NCI-H460 (cell line): ENCODE measurements at places on chromosomes 6 and 20.

GRCh38 chr6:169800668-169801395 is 49.4 kb downstream of the ERMARD start:
- DNase-seq: no peak

GRCh38 chr20:44142413-44142812 is 44.6 kb downstream of the JPH2 start:
- DNase-seq: no peak

GRCh38 chr6:155962276-155962675 is 506.6 kb upstream of the NOX3 start:
- DNase-seq: no peak

DNA sequence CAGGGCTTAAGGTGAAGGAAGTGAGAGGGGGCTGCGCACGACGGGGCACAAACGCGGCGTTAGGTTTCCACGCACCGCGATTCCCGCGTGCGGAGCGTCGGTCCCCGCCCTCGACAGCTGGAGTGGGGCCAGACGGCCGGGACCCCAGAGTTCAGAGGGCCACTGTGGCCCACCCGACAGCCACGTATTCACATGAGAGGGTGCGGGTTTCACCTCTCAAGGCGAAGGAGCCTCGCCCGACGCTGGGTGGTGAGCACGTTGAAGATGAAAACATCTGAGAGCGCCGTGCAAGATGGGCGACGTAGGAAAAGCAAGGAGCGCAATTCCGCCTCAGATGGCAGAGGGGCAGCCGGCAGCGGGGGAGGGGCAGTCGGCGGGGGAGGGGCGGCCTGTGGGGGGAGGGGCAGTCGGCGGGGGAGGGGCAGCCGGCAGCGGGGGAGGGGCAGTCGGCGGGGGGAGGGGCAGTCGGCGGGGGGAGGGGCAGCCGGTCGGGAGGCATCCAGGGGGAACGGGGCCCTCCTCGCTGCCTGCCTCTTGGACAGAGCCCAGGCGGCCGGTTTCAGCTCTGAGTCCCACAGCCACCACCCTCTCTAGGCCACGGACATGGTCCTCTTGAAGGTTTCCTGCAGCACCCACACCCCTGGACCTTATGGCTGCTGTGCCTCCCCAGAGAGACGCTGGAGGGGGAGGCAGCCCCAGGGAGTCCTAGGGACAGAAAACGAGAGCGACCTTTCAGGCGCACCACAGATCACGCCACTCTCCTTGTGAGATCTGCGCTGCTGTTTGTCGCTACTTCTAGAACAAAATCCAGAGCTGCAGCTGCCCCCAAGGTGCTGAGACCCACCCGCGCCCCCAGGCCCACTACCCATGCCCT is 113.7 kb downstream of the DLL1 start:
- no peak for DNase-seq

- DNase-seq: no peak
These were observed 228.0 kb downstream of the DLL1 start for GRCh38 chr6:170062915-170063241.

GRCh38 chr6:5869261-5869660 is 137.5 kb downstream of the NRN1 start:
- no peak for DNase-seq

- DNase-seq: no peak
These were observed 40.6 kb downstream of the CGA start for GRCh38 chr6:87054143-87054833.

DNA sequence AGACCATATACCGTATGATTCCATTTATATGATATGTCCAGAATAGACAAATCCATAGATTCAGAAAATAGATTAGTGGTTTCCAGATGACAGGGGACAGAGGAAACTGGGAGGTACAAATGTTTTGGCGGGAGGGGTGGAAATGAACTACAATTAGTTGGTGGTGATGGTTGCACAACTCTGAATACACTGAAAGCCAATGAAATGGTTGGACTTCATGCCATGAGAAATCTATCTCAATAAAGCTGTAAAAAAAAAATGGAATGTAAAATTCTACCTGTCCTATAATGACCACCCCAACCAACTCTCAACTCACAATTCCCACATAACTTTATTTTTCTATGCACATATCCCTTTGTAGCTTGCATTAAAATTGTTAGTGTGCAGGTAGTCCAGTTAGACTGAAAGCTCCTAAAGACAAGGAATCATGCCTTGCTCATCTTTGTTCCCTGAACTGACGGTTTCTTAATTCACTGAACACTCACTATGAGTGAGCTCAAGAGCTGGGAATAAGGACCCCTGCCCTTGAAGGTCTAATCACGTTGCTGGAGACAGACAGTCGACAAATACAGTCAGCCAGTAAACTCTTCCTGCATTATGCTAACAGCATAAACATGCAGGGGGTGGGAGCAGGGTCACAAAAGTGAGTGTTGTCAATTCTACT is 1.4 kb downstream of the DCDC2 start:
- DNase-seq: no peak

- no peak for DNase-seq
These were observed 261.0 kb downstream of the ARHGAP18 start for GRCh38 chr6:129448965-129449364.

GRCh38 chr20:33983371-33983770 is 10.3 kb upstream of the RALY start:
- no peak for DNase-seq

GRCh38 chr20:48898210-48898609 is 23.3 kb upstream of the ARFGEF2 start:
- DNase-seq: no peak

DNA sequence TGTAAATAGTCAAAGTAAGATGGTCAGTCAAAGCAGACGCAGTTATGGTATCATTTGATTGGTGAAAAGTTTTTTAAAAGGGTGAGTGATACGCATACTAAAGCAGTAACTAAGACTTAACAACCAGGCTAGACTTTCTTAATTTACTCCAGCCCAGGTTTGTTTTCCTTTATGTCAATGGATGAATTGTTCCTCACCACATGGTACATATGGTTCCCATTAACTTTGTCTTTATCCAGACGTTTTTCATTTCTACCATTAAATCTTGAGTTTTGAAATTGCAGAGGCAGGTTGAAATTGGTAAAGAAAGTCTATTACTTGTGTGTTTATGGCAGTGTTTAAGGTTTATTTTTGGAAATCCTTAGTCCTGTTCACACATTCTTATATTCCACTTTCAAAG is 98.5 kb upstream of the SCGN start:
- no peak for DNase-seq

DNA sequence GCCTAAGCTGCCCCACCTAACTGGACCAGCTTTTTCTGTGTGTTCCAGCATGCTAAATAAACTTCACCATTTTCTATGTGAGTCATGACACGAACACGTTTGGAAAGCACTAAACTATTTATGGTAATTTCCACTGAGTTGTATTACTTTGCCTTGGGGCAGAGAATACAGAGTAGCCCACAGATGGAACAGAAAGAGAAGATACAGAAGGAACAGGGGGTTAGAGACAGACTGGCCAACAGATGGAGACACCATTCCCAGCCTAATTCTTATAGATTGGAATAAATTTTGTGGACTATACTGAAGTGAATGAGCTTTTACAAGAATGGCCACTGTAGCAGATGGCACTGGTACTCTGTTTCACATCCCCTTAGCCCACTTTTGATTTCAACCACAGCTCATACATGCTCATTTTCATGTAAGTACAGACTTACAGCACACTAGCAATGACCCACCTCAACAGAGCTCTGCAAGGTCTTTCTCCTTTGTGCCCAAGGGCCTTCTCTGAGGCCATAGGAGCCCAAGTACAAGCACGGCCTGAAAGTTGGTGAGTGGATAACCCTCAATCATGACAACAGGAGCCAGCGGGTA is 13.1 kb upstream of the NT5DC1 start:
- DNase-seq: no peak

DNA sequence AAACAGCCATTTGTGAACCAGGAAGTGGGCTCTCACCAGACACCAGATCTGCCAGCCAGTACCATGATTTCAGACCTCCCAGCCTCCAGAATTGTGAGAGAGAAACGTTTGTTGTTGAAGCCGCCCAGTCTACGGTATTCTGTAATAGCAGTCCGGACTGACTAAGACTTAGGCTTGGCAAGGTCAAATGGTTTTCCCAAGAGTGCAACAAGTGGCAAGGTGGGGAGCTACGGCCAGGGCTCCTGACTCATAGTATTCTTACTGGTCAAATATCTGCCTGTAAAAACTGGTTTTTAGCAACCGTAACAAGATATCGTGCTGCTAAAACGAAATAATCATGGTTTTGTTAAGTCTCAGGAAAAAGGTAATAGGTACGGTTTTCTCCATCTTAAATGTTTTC is 37.8 kb downstream of the MCUR1 start:
- DNase-seq: no peak

DNA sequence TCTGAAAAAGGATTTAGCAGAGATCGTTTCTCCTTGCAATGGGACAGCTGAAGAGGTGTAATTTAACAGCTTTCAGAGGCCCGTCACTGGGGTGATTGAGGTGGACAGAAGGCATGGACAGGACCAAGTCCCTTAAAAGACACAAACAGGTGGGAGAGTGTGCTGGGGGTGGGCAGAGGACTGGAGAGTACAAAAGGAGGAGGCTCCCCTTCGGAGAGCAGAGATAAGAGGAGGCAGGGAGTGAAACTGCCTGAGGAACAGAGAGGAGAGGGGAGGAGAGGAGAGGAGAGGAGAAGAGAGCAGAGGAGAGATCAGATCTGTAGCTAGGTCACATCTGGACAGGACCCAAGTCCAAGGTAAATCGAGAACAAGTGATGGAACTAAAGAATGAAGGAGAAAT is 48.6 kb upstream of the PKHD1 start:
- DNase-seq: no peak

DNA sequence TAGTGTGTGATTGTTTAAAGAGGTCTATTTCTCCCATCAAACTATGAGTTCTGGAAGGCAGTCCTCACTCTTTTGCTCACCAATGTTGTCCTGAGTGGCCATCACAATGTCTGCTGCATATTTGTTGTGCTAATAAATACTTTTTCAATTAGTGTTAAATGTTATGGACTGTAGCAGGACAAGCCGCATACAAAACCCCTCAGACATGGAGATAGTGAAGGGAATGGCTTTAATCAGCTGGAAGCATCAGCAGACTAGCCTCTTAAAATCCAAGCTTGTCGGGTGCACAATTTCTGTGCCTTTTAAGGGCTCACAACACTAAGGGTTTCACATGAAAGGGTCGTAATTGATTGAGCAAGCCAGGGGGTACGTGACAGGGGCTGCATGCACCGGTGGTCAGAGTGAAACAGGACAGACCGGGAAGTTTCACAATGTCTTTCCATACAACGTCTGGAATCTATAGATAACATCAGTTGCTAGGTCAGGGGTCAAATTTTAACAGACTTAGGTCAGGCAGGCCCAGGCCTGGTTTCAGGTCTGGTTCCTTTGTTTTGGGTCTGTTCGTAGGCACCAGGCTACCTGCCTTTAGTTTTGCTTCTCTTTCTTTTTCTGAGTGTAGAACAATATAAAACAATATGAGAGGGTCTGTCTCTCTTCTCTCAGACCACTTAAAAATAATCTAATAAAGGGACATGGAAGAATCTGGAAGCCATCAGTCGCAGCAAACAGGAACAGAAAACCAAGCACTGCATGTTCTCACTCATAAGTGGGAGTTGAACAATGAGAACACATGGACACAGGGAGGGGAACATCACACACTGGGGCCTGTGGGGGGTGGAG is 327.6 kb upstream of the HTR1E start:
- DNase-seq: no peak

- no peak for DNase-seq
These were observed 37.5 kb downstream of the AIG1 start for GRCh38 chr6:143098054-143098671.

- DNase-seq: no peak
These were observed 5.9 kb downstream of the TMEM239 start for GRCh38 chr20:2822073-2822472.

DNA sequence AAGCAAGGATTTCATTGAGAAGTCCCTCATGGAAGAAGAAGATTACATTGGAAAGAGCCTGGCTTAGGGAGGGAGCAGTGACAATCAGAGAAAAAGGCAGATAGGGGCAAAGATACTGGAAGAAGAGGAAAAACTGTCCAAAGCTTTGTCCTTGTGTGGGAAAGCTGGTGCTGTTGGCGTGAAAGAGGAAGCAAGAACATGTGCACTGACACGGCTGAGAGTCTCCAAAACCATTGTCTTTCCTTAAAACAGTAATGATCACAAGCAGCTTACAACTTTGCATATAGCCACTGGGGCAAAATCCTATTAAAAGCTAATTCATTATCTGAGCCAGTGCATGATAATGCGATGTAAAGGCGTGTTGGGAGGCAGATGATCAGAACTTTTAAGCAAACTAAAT is 85.1 kb upstream of the ESR1 start:
- no peak for DNase-seq

DNA sequence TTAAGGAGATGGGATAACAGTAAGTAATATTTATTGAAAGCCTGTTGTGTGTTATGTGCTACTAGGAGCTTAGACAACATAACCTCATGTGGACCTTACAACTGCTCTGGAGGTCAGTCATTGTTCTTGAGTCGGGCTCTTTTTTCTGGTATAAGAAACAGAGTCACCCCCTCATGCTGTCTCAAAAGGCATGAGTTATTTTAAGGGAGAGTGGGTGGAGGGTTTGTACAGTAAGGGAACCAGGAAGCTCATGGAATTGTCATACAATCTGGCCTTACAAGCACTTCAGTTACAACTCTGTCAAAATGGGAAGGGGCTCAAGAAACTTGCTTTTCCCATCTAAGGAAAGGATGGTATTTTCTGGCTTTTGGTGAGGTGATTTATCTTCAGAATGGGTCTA is 16.5 kb upstream of the DSE start:
- DNase-seq: no peak

- DNase-seq: no peak
These were observed 425.3 kb downstream of the EPM2A start for GRCh38 chr6:145309842-145310535.

- DNase-seq: no peak
These were observed 19.8 kb downstream of the ABCF1 start for GRCh38 chr6:30591008-30591407.

DNA sequence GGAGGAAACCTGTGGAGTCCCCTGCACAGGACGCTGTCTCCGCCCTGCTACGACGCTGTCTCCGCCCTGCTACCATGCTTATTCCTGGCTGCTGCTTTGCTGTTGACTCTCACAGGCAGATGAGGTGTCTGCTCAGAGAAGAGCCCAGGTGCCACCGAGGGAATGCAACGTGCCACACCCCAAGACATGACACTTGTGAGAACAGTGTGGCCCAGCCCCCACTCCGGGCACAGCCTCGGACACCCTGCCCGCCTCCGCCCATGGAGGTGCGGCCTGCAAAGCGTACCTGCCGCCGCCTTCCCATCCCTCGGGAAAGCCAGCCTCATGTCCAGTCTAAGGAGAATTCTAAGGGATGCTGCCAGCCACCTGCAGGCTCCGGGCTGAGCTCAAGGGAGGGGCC is 15.6 kb upstream of the MRGBP start:
- DNase-seq: no peak

GRCh38 chr6:37850260-37850659 is 30.7 kb downstream of the ZFAND3 start:
- DNase-seq: no peak

- no peak for DNase-seq
These were observed 40.3 kb upstream of the ARMH2 start for GRCh38 chr6:24838994-24839393.

GRCh38 chr6:52077961-52078625 is 9.3 kb downstream of the PKHD1 start:
- DNase-seq: no peak

GRCh38 chr6:30770592-30770991 is 26.2 kb upstream of the IER3 start:
- no peak for DNase-seq

- no peak for DNase-seq
These were observed 17.1 kb upstream of the MAP1LC3A start for GRCh38 chr20:34541264-34541901.
